Cortex of kidney (tissue), 1 donor: ENCODE measurements at places on chromosomes 2 and 18.

- no peak for DNase-seq
These were observed 17.2 kb downstream of the SP110 start for GRCh38 chr2:230202430-230203109.

DNA sequence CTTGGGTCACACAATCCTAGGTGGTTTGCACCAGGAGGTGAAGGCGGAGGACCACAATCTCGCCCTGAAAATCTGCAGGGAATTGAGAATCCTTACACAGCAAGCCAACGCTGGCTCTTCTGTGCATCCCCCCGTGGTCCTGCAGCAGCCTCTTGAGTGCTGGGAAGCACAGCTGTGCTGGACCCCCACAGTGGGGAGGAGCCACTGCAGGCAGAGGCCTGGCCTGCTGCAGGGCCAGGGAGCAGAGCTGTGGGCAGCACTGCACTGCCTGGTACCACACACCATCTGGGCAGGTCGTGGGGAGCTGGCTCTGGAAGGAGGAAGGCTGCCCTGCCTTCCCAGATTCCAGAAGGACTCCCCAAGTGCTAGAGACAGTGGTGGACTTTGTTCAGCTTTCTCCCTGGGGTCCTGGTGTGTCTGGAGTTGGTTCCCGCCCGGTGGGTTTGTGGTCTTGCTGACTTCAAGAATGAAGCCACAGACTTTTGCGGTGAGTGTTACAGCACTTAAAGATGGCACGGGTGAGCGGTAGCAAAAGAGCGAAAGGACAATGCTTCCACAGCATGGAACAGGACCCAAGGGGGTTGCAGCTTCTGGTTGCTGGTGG lies 106.3 kb downstream of the FAM168B start:
- no peak for DNase-seq

DNA sequence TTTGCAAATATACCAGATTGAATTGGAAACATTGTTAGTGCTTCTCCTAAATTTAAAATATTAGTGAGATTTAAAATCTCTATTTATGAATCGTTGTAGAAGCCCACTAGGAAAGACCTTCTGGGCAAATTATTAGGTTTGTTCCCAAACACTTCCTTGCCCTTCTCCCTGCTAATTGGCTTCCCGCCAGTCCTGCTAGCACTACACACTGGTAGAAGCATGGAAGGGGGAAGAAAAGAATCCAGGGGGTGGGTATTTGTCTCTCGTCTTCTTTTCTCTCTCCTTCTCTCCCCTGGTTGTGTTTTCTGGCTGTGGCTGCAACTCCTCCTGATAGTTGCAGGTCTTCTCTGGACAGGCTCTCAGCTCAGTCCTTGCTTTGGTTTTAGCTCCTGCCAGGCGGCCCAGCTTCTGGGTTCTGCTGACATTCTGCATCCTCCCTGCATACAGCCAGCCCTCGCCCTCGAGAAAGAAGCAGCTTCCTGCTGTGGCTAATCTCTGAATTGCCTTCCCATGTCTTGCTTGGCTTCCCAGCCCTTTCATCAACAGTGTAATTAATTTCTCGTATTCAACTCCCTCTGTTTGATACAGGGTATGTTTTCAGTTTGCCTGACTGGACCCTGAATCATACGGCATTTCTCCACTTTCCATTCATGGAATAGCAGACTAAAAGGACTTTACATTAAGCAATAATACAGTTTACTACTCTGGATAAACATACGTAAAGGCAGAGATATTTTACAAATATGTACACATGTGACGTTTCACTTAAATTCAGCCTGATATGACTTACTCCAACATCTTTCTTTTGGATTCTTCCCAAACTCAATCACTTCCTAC lies 6.9 kb upstream of the PARD3B start:
- no peak for DNase-seq

GRCh38 chr2:143294068-143294467 lies 164.8 kb downstream of the ARHGAP15 start:
- DNase-seq, result no peak

DNA sequence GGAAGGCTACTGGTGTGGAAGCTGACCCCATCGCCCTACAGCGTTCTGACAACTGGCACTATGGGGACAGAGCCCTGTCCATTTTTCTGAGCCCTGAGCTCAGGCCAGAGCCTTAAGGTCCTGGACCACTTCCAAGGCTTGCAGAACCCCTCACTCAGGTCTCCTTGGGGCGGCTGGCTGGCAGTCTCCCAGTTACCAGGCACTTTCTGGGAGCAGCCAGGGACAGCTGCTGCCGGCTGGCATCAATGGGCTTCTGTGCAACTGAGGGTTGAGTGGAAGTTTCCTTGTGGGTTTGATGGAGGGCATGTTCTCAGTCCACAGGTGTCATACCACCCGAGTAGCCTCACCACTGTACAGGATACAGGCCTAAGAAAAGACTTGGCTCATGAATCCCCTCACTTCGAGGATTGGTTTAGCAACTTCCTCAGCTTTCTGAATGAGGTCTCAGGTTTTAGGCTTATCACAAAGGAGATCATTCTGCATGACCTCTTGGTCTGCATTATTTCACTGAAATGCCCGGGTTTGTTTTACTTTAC lies 27.4 kb upstream of the WIPF1 start:
- no peak for DNase-seq

DNA sequence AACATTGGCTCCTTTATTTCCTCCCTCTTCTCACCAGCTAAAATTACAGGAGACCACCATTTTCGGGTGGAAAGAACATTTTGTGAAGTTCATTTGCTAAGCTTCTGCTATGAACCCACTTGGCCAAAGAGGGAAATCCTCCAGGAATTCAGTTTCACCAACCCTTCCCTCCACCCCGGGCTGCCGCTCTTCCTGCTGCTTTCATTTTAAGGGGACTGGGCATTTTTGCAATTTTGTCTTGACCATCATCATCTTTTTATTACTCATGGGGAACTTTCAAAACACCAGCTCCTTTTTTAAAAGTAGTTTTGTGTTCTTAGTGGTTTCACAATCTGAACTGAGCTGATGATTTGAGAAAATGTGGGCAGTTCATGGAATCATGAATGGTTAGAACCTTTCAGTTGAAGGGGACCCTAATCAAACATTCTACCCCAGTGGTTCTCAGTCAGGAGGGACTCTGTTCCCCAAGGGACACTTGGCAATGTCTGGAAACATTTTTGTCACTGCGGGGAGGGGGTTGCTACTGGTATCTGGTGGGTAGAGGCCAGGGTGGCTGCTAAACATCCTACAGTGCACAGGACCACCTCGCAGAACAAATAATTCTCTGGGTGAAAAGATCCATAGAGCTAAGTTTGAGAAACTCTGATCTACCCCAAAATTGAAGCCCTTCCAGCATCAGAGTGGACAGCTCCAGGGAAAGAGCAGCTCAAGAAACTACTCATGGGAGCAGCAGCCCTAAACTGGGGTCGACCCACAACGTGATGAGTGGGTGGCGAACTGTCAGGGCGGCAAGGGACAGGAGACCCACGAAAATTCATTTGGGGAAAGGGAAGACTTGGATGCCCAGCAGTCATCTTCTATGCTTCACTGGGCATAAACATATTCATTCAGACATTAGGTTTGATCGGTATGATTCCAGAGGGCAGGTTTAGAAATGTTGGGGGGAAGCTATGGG lies 92.9 kb downstream of the ACKR3 start:
- DNase-seq, result no peak

- no peak for DNase-seq
These were observed 606.3 kb downstream of the METTL4 start for GRCh38 chr18:1965016-1965415.

GRCh38 chr2:177474301-177474700 lies 81.7 kb downstream of the AGPS start:
- DNase-seq, result no peak

DNA sequence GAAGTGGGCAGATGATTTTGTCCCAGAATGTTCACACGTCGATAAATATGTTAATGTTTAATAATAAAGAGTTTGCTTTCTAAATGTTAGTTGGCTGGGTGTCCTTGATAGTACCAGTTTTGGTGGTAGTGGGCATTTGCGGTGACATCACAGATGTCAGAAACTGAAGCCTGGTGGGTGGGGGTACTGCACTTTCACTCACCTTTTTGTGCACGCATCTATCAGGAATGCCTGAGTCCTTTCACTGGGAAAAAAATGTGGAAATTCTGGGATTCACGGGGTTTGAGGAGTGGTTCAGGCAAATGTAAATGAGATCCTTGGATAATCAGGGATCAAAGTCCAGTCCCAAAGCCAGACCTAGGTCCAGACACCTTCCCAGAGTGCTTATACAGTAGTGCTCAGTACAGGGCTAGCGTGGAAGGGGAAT lies 3.2 kb downstream of the EPAS1 start:
- DNase-seq, result no peak

GRCh38 chr18:49733896-49734585 lies 79.3 kb downstream of the ACAA2 start:
- DNase-seq, result no peak

GRCh38 chr2:38115216-38116032 lies 39.5 kb upstream of the CYP1B1 start:
- DNase-seq, result no peak

DNA sequence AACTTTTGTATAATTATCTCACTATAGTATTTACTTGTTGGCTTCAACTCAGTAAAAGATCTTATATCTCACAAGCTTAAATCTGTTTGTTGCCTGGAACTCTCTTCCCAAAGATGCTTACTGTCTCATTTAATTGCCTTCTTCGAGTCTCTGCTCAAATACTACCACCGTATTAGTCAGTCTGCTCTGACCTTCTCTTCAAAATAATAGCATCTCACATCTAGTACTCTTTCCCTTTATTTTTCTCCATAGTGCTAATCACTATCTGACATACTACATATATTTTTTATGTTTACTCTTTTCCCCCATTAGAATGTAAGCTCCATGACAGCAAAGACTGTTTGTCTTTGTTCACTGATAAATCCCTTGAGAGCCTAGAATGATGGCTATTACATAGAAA lies 10.6 kb upstream of the MPP4 start:
- no peak for DNase-seq

GRCh38 chr2:173657996-173658717 lies 303.5 kb downstream of the CDCA7 start:
- no peak for DNase-seq

DNA sequence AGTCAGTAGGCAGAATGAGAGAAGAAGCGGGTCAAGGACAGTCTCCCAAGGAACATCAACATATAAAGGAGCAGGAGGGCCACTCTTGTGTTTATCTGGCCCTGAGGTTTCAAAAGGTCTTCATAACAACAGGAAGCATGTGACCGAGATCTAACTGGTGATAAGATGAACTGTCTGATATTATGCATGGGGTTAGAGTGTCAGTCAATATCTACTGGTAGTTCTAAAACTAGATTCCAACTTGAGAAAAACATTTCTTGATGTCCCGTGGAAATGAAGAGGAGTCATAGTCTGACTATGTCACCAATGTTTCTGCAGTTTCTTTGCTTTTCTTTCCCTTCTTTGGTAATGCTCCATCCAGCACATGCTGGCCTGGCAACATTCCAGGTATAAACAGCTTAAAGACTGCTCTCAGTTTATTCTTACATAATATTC lies 77.5 kb upstream of the ITPRID2 start:
- no peak for DNase-seq

GRCh38 chr2:101112772-101113157 lies 38.4 kb downstream of the TBC1D8 start:
- DNase-seq, result no peak

- DNase-seq, result no peak
These were observed 136.1 kb upstream of the PID1 start for GRCh38 chr2:229407170-229407569.

- no peak for DNase-seq
These were observed 221.8 kb downstream of the INSIG2 start for GRCh38 chr2:118309946-118310680.

DNA sequence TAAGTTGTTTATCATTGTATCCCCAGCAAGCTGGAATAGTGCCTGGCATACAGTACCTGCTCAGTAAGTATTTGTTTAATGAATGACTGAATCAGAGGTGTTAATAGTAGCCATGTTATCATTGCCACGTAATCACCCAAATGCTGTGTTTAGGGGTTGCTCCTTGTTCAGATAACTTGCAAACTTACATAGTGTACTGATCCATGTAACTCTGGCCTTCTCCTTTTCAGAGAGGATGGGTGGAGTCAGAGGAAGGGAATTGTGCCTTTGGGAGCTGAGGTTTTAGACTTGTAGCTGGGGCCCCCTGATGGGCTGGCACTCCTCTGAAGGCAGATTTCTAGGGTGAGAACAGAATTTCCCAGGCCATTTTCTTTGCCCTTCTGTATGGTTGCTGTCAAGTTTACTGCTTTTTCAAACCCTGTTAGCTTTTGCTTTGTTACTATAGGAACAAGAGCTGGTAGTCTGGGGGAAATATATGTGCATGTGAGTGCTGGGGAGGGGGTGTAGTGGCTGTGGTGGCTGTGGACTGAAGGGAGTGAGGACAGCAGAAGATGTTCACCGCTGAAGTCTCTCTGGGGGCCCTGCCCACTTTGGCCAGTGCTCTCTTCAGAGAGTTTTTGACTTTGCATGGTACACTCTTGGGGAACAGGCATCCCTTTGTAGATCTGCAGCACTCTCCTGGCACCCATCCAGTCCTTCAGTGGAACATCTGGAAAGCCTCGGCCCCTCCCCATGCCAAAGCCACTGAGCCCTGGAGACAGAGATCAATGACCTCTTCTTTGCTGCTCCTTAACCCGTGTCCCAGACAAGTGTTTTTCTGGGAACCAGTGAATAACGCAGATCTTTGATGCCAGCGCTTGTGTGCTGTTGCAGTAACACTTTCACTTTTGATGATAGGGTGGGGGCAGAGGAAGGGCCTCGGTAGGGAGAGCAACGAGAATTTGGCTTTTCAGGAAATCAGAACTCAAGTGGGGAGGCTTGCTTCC lies 209.0 kb downstream of the PRKCE start:
- DNase-seq, result no peak

DNA sequence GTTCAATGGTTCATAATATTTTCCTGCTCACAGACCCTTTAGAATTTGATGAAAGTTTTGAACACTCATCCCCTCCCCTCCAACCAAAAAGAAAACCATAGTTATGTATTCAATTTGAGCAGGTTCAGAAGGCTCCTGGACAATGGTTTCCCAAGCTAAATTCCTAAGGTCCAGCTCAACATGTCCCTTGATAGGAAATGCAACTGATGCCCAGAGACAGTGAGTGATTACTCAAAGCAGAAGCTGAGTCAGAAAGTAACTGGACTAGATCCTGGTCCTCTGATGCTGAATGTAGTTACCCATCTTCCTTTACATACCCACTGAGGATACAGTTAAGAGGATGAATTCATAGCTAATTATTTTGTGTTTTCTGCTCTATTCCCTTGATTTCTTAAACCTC lies 218.9 kb upstream of the NCKAP5 start:
- no peak for DNase-seq

DNA sequence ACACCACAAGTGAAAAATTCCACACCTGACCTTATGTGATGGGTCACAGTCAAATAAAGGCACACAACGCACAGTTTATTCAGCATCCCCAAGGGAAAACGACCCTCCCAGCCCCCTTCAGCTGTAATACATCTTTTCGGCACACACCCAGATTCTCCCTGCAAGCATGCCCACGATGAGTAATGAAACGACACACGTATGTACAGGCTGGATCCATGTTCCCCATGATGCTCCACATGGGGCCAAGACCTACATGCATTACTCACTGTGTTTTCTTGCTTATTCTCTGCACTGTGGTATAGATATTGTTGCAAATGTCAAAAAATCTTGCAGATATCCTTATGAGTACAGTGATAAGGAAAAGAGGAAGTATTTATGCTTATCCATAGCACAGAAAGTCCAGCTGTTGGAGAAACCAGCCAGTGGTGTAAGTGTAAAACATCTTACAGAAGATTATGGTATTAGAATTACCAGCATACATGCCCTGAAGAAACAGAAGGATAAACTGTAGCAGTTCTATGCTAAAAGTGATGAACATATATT lies 32.5 kb upstream of the SGPP2 start:
- DNase-seq, result no peak
